ENCODE measurements at places on chromosomes 5 and 9.

- DNase-seq = no peak
Measured at GRCh38 chr5:41161271-41161670, 52.1 kb downstream of the C6 start.

DNA sequence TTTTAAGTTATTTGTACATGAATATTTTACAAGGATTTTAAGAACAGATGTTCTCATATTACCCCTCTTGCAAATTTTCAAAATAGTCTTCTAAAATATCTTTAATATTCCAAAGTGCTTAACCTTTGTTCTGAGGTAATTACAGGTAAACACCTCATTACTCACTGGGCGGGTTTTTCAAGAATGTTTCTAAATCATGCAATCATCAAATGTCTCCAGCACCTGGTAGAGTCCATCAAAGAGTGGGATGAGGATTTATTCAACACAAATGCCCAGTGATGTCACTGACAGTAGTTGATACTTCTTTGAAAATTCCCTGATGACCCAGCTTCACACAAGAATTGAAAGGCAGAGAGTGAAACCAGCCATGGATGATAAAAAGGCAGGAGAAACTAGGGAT lies 114.4 kb downstream of the SEC61B start:
- no peak for DNase-seq

DNA sequence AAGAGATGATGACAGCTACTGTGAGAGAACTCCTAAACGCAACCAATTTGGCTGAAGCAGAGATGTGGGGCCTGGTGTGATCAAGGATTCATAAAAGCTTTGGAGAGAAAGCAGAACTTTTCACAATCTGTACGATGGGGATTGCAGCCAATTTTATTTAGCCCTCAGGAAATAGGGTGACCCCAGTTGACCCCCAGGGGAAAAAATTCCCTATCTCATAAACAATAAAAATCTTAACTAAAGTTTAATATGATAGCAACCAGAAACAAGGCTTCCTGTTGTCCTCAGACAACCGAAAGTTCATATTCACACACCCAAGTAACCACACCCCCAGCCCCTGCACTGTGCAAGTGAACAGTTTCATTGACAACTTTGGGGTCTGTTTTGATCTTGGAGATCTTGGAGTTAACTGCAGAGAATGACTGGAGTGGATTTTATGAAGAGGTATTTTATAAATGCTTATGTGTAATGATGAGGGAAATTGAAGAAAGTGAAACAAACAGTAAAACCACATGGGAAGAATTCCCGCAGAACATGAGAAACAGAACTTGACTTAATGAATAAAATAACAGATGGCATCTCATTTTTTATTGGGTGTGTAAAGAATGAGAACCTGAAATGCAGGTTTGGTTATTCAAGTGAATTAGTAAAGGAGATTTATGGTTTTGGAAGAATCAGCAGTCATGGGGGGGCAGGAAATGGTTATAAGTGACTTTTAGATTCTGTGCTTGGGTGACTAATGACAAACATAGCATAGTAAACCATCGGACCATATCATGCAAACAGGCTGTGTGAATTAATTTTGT lies 94.5 kb downstream of the PDE4D start:
- no peak for DNase-seq

- no peak for DNase-seq
Measured at GRCh38 chr5:132684491-132684890, 10.7 kb downstream of the IL4 start.

DNA sequence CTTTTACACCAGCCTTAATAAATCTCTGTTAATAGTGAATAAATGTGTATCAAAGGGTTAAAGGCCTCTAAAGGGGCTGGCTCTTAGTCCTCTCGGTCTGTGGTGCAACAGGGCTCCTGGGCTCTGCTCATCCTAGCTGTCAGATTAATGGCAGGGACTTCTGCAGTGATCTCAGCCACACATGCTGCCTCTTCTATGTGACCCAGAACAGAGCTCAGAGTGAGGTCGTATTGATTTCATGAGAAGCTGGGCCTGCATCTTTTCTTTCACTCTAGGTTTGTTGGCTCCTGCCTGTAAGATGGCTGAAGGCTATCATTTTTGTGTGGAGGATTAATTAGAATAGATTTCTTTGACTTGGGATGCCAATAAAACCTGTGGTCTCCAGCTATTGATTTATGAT lies 165.0 kb upstream of the GLRA1 start:
- DNase-seq = no peak

GRCh38 chr5:138969323-138970002 lies 94.3 kb upstream of the LRRTM2 start:
- no peak for DNase-seq

GRCh38 chr9:107586493-107586892 lies 96.9 kb upstream of the KLF4 start:
- DNase-seq = no peak

- no peak for DNase-seq
Measured at GRCh38 chr5:161924270-161924669, 76.3 kb downstream of the GABRA1 start.

DNA sequence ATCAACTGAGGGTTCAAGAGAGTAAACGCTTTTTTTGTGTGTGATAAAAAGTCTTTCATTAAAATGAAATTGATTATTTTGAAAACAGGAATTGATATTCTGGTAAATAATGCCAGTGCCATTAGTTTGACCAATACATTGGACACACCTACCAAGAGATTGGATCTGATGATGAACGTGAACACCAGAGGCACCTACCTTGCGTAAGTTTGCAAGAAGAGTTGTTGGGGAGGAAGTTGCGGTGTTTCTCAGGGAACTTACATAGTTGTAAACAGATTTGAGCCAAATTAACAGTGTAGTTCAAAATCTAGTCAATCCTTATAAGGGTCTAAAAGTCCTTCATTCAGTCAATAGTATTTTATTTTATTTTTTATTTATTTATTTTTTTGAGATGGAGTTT lies 28.9 kb downstream of the HSDL2 start:
- DNase-seq = no peak

GRCh38 chr5:166399781-166400180 lies 1891.7 kb upstream of the WWC1 start:
- DNase-seq = no peak

GRCh38 chr5:43482490-43483297 lies 971 bp downstream of the TMEM267 start:
- no peak for DNase-seq

DNA sequence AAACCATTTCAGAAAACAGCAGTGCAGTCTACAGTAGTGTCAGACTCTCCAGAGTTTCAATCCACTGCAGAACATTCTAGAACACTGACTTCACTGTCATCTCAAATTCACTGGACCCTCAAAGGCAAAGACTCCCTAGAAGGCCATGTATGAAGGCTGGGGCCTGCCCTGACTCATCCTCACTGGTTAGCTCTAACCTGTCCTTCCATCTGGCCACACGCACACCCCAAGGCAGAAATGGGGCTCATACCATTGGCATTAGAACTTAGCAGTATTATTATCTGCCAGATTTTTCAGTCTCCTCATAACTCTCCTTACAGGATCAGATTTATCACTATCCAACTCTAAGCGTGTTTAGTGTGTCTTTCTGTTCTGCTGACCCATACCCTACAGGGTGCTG lies 20.4 kb downstream of the S1PR3 start:
- no peak for DNase-seq

- no peak for DNase-seq
Measured at GRCh38 chr5:124744170-124744971, 2.1 kb downstream of the ZNF608 start.

- DNase-seq = no peak
Measured at GRCh38 chr9:87889882-87890252, 7.2 kb downstream of the SPATA31E1 start.

DNA sequence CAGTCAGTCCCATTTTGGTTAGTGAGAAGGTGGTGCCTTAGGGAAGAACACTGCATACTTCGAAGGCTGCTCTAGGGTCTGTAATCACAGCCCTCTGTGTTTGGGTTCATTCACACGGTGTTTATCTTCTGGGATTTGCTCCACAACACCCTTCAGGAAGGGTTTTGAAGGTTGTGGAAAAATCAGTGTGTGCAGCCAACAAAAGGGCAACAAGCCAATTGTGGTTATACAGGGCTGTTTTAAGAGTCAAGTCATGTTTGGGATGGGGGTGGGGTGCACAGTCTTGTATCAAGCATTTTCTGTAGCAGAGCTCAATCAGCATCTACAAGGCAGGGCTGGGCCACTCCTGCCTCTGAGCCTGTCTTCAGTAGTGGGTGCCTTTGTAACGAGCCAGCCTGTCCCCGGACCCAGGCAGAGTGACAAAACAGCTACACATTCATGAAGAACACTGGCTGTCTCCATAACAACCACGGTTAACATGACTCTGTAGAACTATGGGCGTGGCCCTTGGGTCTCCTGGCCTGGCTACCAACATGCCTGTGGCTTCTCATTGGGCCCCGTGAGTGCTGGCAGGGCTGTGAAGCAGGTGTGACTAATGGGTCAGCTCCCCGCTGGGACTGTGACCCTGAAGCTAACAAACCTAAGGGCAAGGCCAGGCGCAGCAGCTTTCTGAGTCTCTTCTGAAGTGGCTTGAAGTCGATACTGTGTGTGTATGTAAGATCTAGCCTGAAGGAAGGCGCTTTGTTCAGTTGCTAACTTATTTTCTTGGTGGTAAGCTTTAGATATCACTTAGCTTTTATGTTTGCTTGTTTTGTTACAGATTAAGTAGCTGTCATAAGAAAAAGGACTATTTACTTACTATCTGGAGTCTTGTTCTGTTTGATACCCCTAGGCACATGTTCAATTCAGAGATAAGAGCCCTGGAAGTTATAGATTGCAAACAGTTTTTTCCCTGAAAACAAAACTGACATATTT lies 27.9 kb upstream of the GOLM1 start:
- no peak for DNase-seq

DNA sequence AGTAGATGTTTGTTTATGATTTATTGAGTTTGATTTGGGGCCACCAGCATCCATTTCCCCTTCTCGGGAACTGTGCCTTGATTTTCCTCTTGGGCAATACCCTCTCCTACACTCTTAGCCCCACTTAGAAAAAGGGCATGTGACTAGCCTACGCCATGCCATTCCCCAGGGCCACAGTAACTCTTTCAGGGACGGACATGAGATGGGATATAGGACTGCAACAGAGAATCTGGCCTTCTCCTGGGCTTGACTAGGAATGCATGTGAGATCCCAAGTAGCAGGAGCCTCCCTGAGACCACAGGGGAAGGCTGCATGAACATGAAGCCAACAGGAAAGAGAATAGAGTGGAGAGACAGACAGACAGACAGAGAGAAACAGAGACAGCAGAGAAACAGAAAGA lies 30.7 kb upstream of the SPARC start:
- no peak for DNase-seq

Data from stimulated activated CD4-positive, alpha-beta T cell treated with anti-CD3 and anti-CD28 coated beads, Interleukin-15, amount 100 ng/mL, for 48 hours (primary cell).